ENCODE measurements at places on chromosomes 5 and 9. TPM values are rescaled to one million over a fixed set of nuclear protein-coding genes. Genes with fewer than 3 reads are reported as not detected.

Gene KCNV2
- not detected for total RNA-seq

Gene C1QTNF2
- total RNA-seq = 0.14 TPM

Gene CAMK2A
- total RNA-seq = 0.87 TPM

Gene WHRN
- total RNA-seq = 5.1 TPM

Gene GCNT4
- total RNA-seq = 0.47 TPM

Gene TMEM252
- not detected for total RNA-seq
